ENCODE measurements at places on chromosomes 3 and 15.

GRCh38 chr15:59168536-59168935 lies 38.1 kb upstream of the LDHAL6B start:
- DNase-seq = no peak

DNA sequence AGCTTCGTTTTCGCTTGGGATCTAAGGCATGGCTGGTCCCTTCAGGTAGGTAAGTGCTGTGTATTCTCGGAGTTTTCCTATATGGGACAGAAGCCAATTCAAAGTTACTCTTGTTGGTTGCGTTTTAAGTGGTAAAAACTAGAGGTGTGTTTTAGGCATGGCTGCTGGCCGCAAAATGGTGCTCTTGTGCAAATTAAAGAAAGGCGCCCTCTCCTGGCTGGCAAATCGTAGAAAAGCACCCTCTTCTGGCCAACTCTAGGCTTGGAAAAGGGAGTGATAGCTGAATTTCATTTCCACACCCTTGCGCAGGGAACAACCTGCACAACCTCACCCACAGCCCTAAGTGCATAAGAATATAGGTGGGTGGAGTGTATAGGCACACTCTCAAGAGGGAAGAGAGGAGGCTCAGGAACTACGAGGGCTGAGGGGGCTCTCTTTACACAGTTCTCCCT lies 23.5 kb downstream of the DRD3 start:
- peak; percentile 16 for DNase-seq

DNA sequence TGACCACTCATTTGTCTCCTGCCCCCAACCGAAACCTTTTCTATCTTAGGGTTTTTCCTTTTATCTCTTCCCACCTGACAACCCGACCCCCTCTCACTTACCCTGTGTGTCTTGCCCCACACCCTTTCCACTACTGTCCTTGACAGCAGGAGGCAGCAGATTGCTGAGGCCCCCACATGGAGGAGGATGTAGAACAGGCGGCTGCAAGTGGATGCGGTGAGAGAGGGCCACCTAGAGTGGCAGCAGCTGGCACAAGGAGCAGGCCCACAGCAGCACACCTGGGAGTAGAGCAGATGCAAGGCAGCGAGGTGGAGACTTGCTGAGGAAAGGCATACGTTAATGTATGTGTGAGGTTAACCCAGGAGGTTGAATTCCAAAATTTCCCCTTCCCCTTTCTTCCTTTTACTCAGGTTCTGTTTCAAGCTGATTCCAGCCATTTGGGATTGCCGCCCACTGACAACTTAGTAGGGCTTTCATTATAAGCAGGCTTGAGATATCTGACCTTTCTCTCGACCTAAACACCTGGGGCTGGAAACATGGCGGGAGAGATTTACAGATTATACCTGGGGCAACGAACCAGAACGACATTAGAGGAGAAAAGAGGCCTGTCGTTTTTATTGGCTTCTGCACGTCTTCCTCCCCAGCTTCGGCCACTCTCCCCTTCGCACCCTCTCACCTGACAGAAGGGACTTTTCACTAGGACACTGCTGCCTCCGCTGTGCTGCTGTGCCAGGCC lies 643 bp downstream of the SERINC4 start:
- DNase-seq = no peak

DNA sequence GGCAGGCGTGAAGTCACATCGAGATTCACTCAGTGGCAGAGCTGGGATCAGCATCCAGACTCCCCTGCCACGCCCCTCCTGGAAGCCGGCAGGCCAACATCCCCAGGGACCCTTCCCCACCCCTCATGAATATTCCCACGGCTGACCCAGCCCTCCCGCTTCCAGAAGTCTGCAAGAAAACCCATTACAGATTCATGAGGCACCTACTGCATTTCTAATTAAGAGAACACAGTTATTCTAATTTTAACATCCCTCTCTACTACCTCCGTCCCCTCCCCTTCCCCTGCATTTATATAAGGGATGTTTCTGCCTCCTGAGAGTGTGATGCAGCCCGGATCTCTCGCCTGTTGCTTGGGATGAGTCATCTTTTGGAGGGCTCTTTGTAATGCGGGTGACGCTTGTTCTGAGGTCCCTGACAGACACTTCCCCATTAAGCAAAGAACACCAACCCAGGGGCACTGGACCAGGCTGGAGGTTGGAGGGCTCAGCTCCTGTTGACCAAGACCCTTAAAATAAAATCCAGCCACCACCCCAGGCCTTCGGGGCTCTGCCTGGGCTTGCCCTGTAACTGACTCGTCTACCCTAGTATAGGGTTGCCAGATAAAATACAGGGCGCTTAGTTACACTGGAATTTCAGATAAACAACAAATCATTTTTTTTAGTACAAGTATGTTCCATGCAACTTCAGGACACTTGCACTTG lies 118.7 kb downstream of the NUP210 start:
- peak; percentile 70 for DNase-seq

- DNase-seq = no peak
Measured at GRCh38 chr3:147921051-147921450, 511.9 kb downstream of the ZIC1 start.

GRCh38 chr3:160486459-160486869 lies 36.9 kb upstream of the TRIM59 start:
- DNase-seq = peak; percentile 36

GRCh38 chr15:51299187-51300015 lies 39.0 kb downstream of the CYP19A1 start:
- no peak for DNase-seq

GRCh38 chr3:182824957-182825356 lies 31.7 kb downstream of the ATP11B start:
- no peak for DNase-seq

DNA sequence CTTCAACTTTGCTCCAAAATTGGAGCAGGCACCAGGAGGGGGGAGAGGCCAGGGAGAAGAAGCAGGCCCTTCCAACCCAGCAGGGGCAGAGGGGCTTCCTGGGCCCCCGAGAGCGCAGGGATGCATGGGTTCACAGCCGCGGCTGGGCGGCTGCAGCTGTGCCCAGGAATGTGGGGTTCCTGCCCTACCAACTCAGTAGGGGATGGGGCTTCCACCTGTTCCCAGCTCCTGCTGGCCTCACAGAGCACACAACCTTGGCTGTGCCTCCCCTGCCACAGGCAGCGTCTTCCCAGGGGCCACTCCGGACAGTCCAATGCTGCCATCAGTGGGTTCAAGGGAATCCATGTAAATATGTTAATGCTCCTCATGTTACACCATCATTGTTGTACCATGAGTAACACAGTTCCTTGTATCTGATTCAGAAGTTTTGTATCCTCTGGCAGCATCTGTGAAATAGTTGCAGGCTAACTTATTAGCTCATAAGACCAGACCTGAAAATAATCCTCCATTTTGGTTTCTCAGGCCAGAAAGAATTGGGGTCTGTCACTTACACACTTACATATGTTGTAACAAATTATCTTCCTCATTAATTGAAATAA lies 12.1 kb upstream of the SIAH2 start:
- no peak for DNase-seq

DNA sequence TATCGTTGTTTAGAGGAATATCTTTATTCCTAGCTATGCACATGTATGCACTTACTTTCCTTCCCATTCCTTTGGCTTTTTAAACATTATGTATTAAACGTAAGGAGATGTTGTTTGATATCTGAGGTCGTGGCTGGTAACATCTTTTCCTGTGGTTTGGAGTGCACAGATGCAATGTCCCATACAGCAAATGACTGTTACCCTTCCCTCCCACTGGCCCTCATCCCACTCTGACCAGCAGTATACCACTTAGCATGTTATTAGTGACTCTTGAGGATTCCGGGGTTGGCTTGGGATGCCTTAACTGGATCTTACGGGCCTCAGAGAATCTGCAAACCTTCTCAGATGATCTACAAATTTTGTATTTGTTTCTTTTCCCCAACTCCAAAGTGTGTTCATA lies 34.5 kb downstream of the TGFBR2 start:
- DNase-seq = no peak

DNA sequence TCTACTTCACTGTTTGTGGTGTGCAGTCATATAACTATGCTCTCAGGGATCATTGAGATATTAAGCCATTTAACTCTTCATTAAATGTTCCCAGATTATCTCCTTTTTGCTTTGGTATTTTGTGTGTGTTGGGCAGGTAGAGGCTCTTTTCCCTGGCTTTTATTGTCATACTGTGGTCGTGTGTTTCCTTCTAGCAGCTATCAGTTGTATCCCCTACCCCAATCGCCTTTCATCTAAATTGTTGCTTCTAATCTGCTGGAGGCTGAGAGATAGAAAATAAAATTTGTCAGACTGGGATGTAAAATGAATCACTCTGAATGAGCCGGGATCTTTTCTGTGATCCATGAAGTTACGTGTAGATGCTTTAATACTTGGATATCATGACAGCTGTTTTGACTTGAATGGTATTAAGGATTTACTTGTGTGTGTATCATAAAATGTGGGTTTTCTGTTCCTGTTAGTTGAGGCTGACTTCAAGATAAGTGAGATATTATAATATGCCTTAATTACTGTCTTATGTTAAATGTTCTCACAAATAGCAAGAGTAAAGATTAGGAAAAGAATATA lies 9.2 kb downstream of the NFKBIZ start:
- DNase-seq = no peak

GRCh38 chr3:15919971-15920370 lies 122.2 kb upstream of the ANKRD28 start:
- no peak for DNase-seq

DNA sequence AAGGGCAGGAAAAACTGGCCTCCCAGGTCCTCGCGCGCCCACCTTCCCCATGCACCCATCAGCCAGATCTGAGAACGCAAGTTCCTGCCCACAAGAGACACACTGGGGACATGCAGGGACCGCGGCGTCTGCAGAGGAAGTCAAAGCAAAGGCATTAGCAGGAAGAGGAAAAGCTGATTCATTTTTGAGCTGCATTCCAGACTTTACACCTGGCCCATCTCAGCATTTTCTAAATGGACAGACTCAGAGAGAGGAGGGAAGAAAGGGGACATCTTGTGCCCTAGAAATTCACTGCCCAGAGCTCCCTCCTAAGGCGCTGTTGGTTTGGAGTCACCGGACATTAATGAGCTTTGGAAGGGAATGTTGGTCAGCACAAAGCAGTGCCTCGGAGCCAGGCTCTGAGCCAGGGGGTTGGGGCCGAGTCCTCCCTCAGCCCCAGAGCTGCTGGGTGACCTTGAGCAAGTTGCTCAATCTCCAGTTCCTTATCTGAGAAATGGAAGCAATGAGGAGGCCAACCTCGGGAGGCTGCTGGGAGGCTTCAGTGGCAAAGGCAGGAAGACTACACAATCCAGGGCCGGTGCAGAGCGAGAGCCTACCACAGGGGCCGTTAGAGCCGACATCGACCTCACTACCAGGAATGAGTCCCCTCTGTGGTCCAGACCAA lies 150.5 kb upstream of the IQSEC1 start:
- no peak for DNase-seq

- DNase-seq = no peak
Measured at GRCh38 chr3:184419171-184419570, 39.3 kb downstream of the CHRD start.

DNA sequence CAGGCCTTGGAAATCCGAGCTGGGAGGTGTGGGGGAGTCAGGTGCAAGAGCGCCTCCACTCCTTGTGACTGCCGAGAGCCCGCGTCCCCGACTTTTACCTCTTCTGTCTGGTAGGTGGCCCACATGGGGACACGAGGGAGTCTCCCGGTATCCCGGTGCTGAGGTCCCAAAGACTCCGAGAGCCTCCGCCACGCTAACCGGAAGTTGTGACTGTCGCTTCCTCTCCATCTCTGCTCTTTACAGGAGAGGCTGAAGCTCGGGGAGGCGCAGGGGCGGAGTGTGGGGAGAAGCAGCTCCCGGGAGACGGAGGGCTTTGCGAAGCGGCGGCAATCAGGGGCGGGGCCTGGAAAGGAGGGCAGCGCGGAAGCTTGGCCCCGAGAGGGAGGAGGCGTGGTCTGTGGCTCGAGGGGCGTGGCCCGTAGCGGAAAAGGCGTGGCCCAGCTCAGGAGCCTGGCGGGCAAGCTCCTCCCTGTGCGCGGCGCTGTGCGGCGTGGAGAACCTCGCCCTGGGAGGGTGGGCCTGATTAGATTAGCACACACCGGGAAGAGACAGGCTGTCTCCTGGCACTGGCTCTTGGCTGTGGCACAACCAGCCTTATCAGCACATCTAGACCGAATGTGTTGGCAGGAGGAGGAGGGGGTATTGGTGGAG lies 143.9 kb downstream of the GABRB3 start:
- no peak for DNase-seq

DNA sequence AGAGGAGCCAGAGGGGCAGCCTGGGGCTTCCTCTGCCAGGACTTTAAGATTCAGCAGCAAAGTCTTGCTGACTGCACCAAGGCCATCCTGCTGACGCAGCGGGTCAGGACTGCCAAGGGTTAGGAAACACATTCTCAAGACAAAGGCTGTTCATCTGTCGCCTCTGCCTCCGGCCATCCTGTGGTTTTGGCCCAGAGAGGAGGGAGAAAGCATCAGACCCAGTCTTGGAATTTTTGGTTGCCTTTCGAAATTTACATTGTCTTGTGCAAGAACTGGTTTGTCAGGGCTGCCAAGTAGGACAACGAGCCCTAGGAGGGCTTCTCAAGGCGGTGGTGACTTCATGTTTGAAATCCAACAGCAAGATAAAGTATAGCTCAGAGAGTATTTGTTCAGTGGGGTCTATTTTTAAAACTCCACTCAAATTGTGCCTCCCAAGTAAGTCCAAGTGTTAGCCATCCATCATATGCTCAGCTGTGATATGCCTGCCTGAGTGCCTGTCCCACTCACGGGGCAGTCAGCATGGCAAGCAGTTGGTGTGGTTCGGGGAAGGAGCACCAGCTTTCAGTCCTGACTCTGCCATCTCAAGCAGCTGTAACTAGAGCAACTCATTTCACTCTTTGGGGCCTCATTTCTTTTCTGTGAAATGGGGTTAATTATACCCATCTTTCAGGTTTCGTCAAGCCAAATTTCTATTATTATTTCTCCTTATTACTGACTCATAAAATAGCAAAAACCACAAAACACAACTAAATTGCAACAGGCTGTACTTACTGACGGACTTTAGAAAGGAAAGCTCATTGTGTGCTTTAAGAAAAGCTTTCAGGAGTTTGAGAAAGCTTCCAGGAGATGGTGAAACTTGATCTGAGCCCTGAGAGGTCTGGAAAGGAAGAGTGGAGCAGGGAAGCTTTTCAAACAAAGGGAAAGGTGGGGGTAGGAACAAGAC lies 42.4 kb upstream of the RHO start:
- no peak for DNase-seq

- DNase-seq = no peak
Measured at GRCh38 chr3:56219894-56220805, 248.1 kb downstream of the ERC2 start.

GRCh38 chr15:38300395-38300794 lies 47.8 kb downstream of the SPRED1 start:
- DNase-seq = no peak

- peak; percentile 53 for DNase-seq
Measured at GRCh38 chr3:151837057-151837456, 23.1 kb downstream of the AADAC start.

- DNase-seq = no peak
Measured at GRCh38 chr3:30948426-30948825, 54.0 kb upstream of the GADL1 start.

Data from SW480 (cell line).